ENCODE measurements at places on chromosomes 6 and 20.

DNA sequence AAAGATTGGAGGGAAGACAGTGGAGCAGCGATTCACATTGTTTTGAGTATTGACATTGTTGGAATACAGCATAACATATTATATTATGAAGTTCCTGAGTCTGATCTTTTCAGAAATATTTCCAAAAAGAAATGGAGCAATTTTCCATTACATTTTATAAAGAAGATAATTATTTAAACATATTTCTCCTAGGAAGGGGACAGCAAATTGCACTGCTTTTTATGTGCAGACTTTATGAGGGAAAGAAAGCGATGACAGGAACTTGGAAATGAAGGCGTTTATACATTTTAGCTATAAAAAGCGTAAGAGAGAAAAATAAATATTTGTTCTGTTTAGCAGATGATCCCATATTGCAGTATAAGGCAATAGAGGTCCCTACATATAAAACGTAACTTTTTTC is 117.0 kb upstream of the EDN1 start:
- DNase-seq, result no peak

DNA sequence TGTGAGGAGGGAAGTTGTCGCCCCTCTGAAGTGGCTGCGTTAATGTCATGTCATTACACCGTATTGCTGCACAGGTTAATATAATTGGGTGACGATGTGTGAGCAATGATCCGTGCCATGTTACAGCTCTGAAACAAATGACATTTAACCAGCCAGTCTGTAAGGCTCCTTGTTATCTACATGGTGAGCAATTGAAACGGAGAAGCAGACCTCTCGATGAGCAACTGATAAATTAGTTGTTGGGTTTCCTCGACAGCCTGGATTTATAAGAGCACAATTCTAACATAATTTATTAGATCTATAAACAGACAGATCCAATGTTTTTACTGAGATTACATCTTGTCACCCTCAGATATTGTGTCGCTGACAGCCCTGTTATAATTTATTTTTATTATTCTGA is 49.9 kb upstream of the MAFB start:
- DNase-seq, result no peak

DNA sequence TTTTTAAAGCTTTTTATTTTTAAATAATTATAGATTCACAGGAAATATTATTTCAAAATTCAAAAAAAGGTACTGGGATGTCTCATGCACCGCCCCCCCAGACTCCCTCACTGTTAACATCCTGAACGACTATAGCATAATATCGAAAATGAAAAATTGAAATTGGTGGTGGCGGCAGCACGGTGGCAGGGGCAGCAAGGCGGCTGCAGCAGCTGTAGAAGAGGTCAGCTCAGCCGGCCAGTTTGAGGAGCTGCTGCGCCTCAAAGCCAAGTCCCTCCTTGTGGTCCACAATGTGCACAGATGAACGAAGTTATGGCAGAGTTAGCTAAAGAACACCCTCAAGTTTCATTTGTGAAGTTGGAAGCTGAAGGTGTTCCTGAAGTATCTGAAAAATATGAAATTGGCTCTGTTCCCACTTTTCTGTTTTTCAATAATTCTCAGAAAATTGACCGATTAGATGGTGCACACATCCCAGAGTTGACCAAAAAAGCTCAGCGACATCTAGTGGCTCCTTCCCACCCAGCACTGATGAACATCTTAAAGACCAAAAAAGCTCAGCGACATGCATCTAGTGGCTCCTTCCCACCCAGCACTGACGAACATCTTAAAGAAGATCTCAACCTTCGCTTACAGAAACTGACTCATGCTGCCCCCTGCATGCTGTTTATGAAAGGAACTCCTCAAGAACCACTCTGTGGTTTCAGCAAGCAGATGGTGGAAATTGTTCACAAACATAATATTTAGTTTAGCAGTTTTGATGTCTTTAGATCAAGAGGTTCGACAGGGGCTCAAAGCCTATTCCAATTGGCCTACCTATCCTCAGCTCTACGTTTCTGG is 100.8 kb downstream of the FAM217A start:
- DNase-seq, result peak; percentile 96

DNA sequence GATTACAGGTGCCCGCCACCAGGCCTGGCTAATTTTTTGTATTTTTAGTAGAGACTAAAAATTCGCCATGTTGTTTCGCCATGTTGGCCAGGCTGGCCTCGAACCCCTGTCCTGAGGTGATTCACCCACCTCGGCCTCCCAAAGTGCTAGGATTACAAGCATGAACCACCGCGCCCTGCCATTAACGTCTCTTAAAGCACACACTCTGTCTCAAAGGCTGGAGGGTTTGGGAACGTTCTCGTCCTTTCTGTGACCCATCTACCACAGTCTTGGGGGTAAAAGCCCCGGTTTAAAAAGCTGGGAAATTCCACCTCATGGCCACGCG is 57.8 kb upstream of the ARID1B start:
- DNase-seq, result no peak

GRCh38 chr20:1469925-1470571 is 3.4 kb upstream of the NSFL1C start:
- peak; percentile 98 for DNase-seq

DNA sequence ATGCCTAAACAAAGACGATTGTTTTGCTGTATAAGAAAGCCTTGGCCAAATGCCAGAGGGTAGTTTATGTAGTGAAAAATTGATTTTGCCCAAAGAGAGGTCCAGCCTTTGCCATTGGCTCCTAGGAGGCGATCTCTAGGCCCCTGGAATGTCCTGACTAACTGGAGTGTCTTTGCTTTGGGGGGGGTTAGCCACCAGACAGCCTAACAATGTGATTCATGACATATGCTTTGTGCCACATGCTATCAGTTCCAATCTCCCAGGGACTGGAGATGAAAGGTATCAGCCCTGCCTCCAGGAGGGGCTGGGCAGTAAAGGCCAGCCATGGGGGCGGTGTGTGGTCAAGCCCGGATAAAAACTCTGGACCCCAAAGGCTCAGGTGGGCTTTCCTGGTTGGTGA is 32.7 kb upstream of the TUBB2A start:
- no peak for DNase-seq

- no peak for DNase-seq
Observed at GRCh38 chr6:56244528-56245253, 2.7 kb downstream of the COL21A1 start.

DNA sequence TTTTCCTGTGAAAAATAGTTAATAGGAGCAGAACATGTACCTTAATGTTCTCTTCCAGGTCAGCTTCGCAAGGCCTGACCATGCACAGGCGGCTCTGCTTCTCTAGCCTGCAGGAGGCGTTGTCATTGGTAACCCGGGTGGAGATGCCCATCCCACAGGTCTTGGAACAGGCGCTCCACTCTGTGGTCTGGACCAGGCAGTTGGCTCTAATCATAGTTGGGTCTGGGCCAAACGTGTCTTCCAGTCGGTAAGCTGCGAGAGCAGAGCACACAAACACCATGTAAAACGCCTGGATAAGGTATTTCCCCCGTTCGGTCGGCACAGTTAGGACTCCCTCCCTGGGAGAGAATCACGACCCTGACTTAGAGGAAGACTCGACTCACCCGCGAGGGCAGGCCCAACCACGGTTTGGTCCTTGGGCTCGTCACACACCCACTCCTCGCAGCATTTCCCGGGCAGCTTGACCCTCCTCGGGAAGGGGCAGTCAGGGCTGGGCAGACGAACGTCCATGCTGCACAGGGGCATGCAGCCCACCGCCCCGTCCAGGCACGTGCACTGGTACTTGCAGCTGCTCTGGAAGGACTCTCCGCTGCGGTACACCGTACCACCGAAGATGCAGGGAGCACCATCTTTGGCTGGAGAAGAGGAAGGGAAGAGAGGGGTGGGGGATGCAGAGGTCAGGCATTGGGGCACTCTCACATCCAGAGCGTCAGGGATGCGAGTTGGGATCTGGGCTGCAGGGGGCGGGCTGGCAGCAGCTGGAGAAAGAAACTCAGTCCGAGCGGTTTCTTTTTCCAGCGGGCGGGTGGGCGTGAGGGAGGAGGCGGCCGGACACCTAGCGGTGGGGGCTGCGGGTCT is 1.0 kb downstream of the CCN2 start:
- DNase-seq, result peak; percentile 90

GRCh38 chr6:26187981-26188635 is 100.9 kb downstream of the HFE start:
- DNase-seq, result peak; percentile 75

DNA sequence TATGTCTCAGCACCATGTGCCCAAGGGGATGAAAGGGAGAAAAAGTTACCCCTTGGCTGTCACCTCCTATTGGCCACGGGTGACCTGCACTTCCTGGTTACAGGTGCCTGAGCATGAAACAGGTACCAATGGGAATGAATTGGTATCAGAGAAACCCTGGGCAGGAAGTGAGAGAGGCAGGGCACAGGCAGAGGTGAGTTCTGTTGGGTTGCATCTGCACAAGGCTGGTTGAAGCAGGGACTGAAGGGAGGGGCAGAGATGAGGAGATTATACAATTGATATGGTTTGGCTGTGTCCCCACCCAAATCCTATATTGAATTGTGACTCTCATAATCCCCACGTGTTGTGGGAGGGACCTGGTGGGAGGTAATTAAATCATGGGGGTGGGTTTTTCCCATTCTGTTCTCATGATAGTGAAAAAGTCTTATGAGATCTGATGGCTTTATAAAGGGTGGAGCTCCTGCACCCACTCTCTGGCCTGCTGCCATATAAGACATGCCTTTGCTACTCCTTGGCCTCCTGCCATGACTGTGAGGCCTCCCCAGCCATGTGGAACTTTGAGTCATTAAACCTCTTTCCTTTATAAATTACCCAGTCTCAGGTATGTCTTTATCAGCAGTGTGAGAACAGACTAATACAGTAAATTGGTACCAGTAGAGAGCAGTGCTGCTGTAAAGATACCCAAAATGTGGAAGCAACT is 291.8 kb downstream of the LRFN2 start:
- no peak for DNase-seq

- no peak for DNase-seq
Observed at GRCh38 chr6:15990179-15990578, 138.7 kb upstream of the MYLIP start.

- DNase-seq, result no peak
Observed at GRCh38 chr6:132725947-132726607, 12.2 kb upstream of the VNN1 start.
